SHP77 (cell line): ENCODE measurements at places on chromosomes 11 and 22.

- DNase-seq, result no peak
These were observed 140.3 kb downstream of the RBFOX2 start for GRCh38 chr22:35888181-35888870.

DNA sequence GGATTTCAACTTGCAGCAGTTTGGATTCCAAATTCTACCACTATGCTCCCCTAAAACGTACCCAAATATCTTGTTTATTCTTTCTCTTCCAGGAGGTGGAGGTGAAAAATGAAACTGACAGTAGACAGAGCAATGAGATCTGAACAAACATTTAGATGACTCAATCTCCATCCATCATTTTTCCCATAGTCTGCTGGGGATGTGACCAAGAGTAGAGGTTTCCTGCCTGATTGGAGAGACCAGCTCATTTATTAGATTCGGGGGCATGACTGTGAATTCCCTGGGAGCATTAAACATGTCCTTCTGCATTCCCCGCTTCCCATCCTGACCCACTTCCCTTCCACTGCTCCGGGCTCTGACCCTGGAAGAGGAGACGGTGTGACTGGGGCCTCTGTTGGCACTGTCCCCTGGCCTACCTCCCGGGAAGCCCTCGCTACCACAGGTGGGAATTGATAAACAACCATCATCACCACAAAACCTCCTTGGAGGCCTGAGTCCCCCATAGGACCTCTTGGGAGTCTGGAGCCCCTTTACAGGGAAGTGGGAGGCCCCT lies 20.3 kb downstream of the DKK3 start:
- no peak for DNase-seq

GRCh38 chr11:61950035-61950547 lies at the start of gene BEST1:
Gene BEST1, plus strand, starts transcription at chr11:61950351. Its CDS starts 1,456 bp downstream, at chr11:61951807.
- DNase-seq, result no peak

DNA sequence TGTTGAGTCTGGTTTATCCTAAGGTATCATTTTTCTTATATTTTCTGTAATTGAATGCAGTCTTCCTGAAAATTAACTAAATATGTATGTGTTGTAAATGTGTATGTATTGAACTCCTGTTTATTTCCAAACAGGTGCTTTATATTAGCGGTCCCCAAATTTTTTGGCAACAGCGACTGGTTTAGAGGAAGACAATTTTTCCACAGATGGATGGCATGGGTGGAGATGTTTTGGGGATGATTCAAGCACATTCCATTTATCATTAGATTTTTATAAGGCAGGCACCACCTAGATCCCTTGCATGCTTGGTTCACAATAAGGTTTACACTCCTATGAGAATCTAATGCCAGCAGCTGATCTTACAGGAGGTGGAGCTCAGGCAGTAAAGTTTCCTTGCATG lies 210.5 kb upstream of the ANO3 start:
- DNase-seq, result no peak
